ENCODE measurements at places on chromosomes 6 and 20.

DNA sequence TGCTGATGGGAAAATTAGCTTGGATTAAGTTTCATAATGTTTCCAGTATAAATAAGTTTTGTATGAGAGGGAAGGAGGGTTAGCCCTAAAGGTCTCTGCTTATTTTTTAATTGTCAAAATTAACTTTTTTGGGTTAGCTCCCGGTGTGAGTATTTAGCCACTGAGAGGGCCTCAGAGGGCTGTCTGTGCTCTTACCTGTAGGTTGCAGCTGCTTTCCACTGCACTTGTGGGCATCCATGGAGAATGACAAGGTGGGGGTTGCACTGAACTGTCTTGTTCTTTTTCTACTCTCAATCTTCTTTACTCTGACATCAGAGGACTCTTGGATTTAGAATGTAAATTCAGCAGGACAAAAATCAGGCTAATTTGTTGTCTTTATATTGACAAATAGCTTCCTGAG lies 81.4 kb downstream of the CD164 start:
- DNase-seq = no peak
- H3K27me3 ChIP-seq = no peaks in the 10 kb centered on the region
- no peak overlapping the region for H3K4me3 ChIP-seq
- H3K36me3 ChIP-seq = no peaks in the 10 kb centered on the region
- peaks cover 11% of the 10 kb centered on the region for H3K4me1 ChIP-seq

- peaks cover 20% of the 10 kb centered on the region for H3K27me3 ChIP-seq
- no peak overlapping the region for H3K27ac ChIP-seq
- no peak for DNase-seq
- H3K4me1 ChIP-seq = peaks cover 14% of the 10 kb centered on the region
- H3K36me3 ChIP-seq = no peaks in the 10 kb centered on the region
Measured at GRCh38 chr20:21104466-21104761, 1.7 kb downstream of the LINC00237 start.

GRCh38 chr20:62282877-62283503 lies 19.8 kb upstream of the ADRM1 start:
- H3K27me3 ChIP-seq = no peaks in the 10 kb centered on the region
- peaks cover 39% of the 10 kb centered on the region for H3K36me3 ChIP-seq
- no peak for DNase-seq
- no peak overlapping the region for H3K4me3 ChIP-seq
- no peaks in the 10 kb centered on the region for H3K4me1 ChIP-seq

DNA sequence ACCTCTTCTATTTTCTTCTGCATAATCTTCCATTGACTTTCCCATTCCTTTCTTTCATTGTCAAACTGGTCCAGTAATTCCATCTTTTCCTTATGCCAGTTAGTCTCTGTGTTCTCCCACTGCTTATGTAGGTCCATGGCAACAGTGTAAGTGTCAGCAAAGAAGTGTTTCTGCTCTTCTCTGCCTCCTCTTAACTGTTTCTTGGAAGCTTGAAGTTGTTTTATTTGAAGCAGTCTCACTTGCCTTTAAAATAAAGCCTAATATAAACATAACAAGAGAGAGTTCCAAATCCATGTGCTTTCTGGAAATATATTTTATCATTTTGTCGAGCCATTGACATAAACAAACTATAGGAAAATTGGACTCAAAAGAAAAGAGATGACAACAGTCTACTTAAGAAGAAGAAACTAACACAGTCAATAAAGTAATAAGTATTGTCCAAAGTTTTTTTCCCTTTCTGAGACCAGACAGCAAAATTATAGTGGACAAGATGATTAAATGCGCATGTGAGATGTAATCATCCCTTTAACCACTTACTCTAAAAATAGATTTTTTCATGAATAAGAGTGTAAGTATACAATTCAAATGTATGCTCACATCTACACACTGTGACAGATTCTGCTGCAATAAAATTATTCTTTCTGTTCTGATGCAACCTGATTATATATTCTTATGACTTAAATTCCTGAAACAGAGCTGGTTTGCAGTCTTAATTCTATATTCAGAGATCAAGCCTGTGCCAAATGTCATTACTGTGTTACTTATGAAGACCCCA lies 5.2 kb downstream of the KIAA0408 start:
- no peaks in the 10 kb centered on the region for H3K27me3 ChIP-seq
- no peak overlapping the region for H3K27ac ChIP-seq
- peaks cover under 1% of the 10 kb centered on the region for H3K36me3 ChIP-seq

GRCh38 chr6:42163981-42164380 lies 9.2 kb upstream of the GUCA1A start:
- DNase-seq = no peak
- no peaks in the 10 kb centered on the region for H3K27me3 ChIP-seq
- no peak overlapping the region for H3K27ac ChIP-seq
- no peaks in the 10 kb centered on the region for H3K36me3 ChIP-seq

DNA sequence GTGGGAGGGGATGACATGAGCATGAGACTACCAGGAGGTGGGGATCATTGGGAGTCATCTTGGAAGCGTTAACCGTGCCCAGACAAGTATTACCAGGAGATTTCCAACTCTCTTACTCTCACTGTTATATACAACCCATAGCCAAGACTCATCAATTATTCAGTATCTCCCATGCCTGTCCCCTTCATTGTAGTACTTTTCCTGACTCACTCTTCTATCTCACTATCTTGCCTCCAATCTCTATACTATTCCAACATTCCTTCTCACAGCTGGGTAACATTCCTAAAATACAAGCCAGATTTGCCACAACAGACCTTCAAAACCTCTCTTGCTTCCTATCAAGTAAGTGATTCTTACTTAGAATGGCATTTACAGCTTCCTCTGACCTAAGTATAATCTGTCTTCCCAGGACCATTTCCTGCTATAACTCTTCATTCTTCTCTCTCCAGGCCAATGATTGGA lies 226.3 kb upstream of the SMLR1 start:
- no peak for DNase-seq
- H3K27me3 ChIP-seq = no peaks in the 10 kb centered on the region
- H3K4me3 ChIP-seq = no peak overlapping the region
- H3K36me3 ChIP-seq = no peaks in the 10 kb centered on the region

DNA sequence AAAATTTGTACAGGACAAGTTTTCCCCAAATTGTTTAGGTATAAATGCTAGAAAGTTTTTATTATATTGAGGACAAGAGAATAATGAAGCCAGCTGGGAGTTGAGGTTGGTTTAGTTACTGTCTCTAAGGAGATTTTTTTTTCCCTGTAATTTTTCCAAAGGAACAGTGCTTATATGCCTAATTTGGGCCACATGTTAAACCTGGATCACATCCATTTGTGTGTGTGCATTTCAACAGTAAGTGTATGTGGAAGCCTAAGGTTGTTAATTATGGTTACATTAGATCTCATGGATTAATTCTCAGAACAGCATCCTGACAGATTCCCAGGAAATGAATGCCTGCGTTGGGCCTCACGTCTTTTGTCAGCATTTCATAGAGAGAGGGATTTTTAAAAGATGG lies 4.5 kb downstream of the IGF2R start:
- H3K4me3 ChIP-seq = no peak overlapping the region
- no peak for DNase-seq
- no peaks in the 10 kb centered on the region for H3K27me3 ChIP-seq
- no peak overlapping the region for H3K27ac ChIP-seq
- H3K4me1 ChIP-seq = peaks cover 18% of the 10 kb centered on the region
- peaks cover 5% of the 10 kb centered on the region for H3K36me3 ChIP-seq

DNA sequence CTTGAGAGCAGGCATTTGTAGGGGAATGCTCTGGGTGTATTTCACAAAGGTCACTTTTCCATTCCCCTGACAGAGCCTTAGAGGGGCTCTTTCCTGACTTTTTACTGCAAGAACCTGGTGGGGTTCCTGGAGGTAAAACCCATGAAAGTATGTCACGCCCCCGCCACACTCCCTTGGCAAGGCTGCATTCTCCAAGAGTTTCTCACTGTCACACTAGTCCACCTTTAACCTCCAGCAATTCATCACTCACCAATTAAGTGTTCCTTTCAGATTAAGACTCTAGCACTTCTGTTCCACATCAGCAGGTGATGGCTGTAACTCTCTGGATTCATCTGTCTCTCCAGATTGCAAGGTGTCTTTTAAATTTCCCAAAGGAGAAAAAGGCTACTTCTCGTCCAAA lies 32.7 kb upstream of the NKX2-4 start:
- H3K4me3 ChIP-seq = no peak overlapping the region
- no peaks in the 10 kb centered on the region for H3K27me3 ChIP-seq
- H3K4me1 ChIP-seq = peaks cover 15% of the 10 kb centered on the region
- H3K27ac ChIP-seq = no peak overlapping the region

DNA sequence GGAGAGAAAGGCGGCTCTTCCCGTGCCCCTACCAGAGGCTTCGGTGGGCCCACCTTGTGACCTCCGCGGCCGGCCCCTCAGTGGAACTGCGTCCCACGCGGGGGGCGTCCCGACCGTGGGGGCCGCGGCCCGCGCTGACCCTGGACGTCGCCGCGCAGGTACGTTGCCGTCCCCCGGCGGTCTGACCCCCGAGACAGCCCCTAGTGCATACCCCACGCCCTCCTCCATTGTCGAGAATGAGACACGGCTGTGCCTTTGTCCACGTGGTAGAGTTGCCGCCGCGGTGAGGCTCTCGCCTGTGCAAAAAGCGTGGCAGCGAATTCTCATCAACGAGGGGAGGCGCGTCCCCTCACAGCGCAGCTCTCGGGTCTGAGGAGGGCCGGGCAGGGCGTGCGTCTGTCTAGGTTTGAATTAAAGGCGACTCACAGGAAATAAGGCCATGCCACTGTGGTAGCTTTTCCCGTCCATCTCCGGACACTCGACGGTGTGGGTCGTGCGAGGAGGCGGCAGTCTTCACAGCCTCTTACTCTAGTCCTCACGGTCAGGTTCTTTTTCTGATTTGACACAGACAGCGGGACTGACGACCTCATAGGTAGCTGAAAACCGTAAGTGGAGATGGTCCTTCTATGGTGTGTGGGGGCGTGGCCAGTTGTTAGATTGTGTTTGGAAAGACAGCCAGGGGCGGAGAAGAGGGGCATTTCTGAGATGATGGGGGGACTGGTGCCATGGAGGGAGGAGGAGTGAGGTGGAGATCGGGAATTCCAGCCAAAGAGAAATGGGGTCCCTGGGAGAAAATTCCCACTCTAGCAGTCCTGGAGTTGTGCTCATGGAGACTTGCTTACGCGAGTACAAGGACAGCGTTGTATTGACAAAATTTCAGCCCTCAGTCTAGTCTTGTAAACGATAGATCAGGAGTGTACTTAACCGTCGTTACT lies 580 bp downstream of the NXT1 start:
- peak; percentile 53 for DNase-seq
- peak overlapping the region; percentile 86 for H3K27ac ChIP-seq
- H3K36me3 ChIP-seq = peaks cover 40% of the 10 kb centered on the region
- peak overlapping the region; percentile 82 for H3K4me3 ChIP-seq
- peaks cover 14% of the 10 kb centered on the region for H3K4me1 ChIP-seq
- H3K27me3 ChIP-seq = no peaks in the 10 kb centered on the region

DNA sequence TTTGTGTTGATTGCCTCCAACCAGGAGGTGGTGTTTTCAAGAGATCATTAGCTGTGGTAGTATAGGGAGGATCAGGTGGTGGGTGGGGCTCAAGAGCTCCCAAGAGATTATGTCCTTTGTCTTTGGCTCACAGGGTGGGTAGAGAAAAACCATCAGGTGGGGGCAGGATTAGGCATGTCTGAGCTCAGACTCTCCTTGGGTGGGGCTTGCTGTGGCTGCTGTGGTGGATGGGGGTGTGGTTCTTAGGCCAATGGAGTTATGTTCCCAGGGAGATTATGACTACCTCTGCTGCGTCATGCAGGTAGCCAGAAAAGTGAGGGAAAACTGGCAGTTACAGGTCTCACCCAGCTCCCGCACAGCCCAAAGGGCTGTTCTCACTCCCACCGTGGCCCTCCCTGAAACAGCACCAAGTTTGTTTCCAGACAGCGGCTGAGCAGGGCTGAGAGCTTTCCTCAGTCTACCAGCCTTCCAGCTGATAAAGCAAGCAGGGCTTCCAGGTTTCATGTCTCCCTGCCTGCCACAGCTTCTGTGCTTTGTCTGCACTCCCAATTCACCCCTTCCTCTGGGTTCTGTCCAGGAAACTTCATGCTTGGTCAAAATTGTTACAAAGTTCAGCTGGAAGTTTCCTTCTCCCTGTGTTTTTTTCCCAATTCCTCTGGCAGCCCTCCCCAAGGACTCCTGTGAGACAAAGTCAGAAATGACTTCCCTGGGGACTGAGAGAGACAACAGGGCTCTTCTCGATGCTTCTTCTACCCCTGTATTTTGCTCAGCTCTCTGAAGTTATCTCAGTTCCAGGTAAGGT lies 481.1 kb upstream of the MAN1A1 start:
- no peaks in the 10 kb centered on the region for H3K27me3 ChIP-seq
- DNase-seq = no peak
- no peaks in the 10 kb centered on the region for H3K36me3 ChIP-seq
- no peaks in the 10 kb centered on the region for H3K4me1 ChIP-seq
- H3K4me3 ChIP-seq = no peak overlapping the region
- no peak overlapping the region for H3K27ac ChIP-seq
